ENCODE measurements at places on chromosomes 2 and 18.

GRCh38 chr18:79697976-79698375, 18.4 kb downstream of the CTDP1 start:
- DNase-seq = no peak

GRCh38 chr2:119929537-119929936, 83.3 kb upstream of the EPB41L5 start:
- no peak for DNase-seq

DNA sequence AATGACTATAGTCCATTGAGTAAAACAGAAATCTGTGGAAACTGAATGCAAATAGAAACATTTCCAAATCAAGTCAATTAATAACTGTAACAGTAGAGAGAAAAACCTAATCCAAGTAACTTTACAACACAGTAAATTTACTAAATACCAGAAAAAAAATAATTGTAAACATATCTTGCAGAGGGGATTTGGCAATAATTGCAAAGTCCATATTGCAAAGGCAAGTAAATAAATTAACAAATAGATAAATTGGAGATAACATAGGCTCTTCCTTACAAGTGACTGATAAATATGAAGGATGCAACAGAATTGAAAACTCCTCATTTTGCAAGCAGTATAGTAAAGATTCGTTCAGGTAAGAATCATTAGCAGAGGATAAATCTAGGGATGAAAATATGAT, 65.0 kb downstream of the SMC6 start:
- no peak for DNase-seq

- DNase-seq = no peak
These were observed 63.9 kb downstream of the PXDN start for GRCh38 chr2:1680222-1681016.

GRCh38 chr2:241088376-241088775, 13.7 kb downstream of the MTERF4 start:
- no peak for DNase-seq

DNA sequence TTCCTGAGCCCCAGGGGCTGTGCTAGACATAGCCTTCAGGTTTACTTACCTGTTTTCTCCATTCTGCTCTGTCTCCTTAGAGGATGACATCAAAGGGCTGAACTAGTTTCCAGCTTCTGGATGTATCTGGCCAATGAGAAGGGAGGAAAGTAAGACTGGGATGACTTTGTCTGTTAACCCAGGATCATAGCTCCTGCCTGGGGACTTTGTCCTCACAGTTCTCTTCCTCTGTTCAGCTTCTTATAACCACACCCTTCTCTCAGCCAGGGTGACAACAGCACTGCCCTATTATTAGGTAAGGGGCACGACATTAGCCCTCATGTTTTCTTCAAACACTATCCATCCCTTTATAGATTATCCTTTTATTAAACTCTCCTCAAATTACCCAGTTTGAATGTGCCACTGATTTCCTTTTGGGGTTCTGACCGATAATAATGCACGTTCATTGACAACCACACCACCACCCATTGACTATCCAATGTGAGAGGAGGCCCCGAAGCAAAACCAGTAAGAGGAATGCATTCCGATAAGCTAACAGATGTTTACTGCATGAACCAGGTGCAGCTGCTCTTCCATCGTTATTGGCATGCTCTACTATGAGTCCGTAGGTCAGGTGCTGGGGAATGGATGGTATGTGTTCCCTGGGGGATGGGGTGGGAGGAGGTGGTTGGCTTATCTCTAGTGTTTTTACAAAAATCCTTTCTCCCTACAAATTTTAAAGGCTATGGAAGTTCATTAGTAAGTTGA, 23.5 kb downstream of the TSN start:
- no peak for DNase-seq

GRCh38 chr2:216294305-216294704, 78.0 kb downstream of the MARCHF4 start:
- DNase-seq = no peak

- DNase-seq = no peak
These were observed 379.0 kb downstream of the SETBP1 start for GRCh38 chr18:45059695-45060094.

GRCh38 chr2:198890490-198890889, 567.2 kb downstream of the SATB2 start:
- DNase-seq = no peak

DNA sequence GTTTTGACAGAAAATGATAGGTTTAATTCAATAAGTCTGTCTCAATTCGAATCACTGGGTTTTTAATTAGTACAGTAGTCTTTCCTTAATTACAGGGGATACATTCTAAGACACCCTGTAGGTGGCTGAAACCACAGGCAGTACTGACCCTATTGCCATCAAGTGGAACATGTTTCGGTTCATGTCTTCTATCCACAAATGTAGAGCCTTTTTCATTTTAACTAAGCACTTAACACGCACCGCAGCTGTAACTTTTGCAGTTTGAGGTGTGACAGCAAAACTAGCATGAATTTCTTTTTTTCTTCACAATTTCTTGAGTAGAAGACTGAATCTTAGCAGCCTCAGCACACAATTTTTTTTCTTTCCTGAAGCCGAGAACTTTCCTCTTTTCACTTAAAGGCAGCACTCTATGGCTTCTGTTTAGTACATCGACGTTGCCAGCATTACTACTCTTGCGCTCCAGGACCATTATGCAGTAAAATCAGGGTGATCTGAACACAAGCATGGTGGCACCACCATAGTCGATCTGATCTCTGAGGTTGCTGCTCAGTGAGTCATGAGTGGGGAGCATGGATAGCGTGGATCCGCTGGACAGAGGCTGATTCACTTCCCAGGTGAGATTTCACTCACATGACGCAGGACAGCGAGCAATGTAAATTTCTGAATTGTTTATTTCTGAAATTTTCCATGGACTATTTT, 805.1 kb downstream of the RNF144A start:
- DNase-seq = no peak

- DNase-seq = peak; percentile 44
These were observed 134.8 kb upstream of the THUMPD2 start for GRCh38 chr2:39913648-39914461.

GRCh38 chr18:2905854-2906703, 59.3 kb downstream of the EMILIN2 start:
- no peak for DNase-seq

GRCh38 chr2:29278966-29279365, 163.8 kb downstream of the CLIP4 start:
- DNase-seq = no peak

DNA sequence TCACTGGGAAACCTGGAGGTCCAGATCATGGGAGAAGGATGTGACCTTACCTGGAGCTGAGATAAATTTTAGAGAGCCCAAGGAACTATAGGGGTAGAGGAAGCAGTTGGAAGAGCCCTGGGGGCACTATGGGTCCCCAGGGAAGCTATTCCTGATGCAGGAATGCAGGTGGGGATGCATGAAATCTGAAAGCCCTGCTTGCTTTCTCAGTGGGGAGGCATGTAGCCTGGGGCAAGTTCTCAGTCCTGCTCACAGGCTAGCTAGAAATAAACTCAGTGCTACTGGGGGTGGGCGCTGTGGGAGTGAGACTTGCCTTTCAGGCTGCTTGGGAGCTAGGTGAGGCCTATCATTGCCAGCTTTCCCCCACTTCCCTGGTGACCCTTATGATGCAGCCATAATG, 499.7 kb downstream of the PTH2R start:
- no peak for DNase-seq

GRCh38 chr2:49982871-49983270, 828.6 kb upstream of the FSHR start:
- no peak for DNase-seq

DNA sequence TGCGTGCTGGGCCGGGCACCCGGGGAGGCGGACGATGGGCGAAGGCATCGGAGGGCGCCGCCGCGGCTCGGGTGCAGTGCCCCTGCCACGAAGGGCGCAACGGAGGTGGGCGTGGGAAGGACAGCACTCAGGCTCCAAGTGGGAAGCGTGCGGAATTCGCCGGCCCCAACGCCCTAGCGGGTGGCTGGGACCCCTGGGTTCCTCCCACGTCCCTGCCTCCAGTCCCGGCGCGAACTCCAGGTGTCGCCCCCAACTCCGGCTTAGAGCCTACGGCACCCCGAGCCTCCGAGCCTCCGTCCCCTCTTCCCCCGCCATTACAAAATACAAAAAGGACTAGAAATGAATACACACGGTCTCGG, 1.3 kb downstream of the CYP27C1 start:
- DNase-seq = no peak

DNA sequence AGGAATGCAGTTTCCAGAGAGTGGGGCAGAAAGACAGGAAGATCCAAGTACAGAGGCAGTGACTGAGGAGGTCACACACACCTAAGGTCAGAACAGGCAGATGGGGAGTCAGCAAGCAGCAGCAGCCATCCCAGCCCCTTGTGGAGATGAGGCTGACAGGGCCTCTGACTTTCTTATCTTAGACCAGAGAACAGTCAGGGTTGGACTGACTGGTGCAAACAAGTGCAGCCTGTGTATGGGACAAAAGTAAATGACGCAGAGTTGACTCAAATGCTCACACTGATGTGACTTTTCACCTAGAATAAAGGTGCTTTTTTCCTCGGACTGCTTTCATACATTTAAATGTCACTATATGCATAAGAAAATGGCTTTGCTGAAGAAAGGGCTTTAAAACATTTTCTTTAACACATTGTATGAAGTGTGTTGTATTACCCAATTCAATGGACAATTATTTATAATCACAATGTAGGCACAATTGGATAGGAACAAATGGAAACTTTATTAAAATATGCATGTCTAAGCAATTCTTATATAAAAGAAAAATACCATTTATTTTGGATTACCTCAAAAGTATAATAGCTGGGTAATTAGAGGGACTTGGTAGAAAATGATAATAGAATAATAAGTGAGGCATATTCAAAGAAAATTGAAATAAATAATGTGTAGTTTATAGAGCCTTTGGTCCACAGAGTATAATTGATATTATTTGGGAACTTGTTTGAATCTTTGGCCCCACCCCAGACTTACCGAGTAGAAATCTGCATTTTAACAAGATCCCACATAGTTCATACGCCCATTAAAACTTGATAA, 1321.5 kb upstream of the CELF4 start:
- no peak for DNase-seq

GRCh38 chr2:160207271-160207670, 7.2 kb upstream of the ITGB6 start:
- no peak for DNase-seq

- no peak for DNase-seq
These were observed 1.8 kb upstream of the HJURP start for GRCh38 chr2:233856184-233856583.

- DNase-seq = no peak
These were observed 508.2 kb downstream of the TNS1 start for GRCh38 chr2:217494557-217494956.

GRCh38 chr18:40006634-40007033, 1948.4 kb upstream of the PIK3C3 start:
- DNase-seq = no peak

DNA sequence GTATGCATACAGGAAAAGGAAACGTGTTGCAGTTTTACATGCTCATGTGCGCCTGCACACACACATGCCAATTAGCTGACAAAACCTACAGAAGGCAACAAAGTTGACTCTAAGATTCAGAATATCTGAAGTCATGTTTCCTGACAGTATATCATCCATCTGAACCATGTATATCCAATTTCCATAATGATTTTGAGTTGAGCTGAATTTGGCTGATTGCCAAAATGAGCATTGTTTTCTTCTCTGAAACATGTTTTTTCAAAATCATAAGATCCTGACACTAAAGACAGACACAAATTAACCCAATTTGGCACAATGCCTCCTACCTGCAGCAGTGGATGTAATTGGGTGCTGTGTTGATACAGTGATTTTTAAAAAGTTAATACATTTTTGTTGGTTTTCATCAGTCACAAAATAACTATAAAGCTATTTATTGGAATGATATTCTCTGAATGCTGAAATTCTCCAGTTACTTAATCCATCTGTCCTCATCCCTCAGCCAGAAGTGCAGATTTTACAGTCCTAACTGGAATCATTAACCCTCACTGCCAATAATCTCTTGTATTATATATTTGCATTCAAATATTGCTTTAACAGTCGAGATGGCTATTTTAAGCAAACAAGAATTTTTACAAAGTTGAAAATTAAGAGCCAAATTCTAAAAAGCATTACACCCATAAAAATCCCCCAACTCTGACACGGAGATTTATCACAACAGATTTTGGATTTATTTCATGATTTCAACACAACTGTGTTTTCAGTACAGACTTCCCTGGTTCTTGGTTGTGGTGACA, 161.7 kb upstream of the LMAN1 start:
- no peak for DNase-seq

- DNase-seq = no peak
These were observed 428.9 kb downstream of the MBD2 start for GRCh38 chr18:53795610-53796009.
